ENCODE measurements at places on chromosomes 7 and 10.

GRCh38 chr10:30944005-30944404 is 87.7 kb downstream of the ZNF438 start:
- no peak for DNase-seq

DNA sequence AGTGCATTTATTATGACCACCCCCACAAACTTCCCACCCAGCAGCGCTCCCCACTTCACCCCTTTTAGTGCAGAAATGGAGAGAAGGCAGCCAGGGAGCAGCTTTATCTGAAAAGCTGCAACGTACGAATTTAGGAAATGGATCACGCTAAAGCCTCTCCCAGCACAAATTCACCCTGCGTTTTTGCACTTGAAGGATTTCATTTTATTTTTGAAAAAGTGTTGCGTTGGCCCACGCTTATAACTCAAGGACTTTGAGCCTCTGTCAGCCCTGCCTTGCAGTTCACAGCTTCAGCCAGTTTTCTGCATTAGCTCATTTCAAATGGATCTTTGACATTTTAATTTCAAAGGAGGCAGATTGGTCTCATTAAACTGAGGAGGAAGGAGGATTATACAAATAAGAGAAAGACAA is 556.1 kb downstream of the KCNMA1 start:
- DNase-seq, result no peak

DNA sequence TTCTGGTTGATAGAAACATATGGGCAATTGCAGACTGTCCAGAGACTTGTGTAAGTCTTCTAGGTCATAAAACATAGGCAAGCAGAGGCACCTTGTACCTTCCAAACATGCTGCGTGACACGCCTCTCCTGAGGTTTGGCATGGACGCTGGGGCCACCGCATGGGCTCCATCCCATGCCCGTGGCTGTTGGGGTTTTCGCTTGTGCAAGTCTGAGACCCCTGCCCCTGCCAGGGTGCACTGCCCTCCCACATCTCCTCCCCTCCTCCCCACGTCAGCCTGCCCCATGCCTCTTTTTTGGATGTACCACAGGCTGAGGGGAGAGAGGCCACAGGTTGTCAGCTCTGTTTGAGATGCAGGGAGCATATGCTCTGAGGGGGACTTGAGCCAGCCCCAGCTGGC is 19.0 kb downstream of the EIF3B start:
- DNase-seq, result no peak

DNA sequence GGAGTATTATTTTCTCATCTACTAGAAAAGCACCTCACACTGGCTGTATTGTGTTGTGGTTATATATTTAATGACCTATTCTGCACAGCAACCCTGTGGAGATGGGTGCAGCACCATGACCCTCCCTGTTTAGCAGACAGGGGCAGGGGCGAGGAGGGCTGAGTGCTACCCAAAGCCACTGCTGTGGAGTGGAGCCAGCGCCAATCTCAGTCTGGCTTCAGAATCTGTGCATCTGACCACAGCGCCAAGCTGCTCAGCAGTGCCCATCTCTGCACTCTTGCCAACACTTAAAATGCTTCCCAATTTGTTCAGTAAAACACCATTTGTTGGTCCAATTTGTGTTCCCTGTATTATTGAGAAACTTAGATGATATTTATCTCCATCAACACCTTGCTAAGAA is 239.1 kb downstream of the ZMYND11 start:
- no peak for DNase-seq

Data from RPMI8226 (cell line).